Midbrain (tissue), 1 donor: ENCODE measurements at places on chromosomes 1 and 21.

GRCh38 chr1:118081387-118081786 lies 103.6 kb downstream of the SPAG17 start:
- DNase-seq, result no peak

GRCh38 chr1:99579691-99580172 lies 66.2 kb upstream of the PALMD start:
- DNase-seq, result no peak

- no peak for DNase-seq
These were observed 5.8 kb downstream of the INKA2 start for GRCh38 chr1:111733183-111733991.

DNA sequence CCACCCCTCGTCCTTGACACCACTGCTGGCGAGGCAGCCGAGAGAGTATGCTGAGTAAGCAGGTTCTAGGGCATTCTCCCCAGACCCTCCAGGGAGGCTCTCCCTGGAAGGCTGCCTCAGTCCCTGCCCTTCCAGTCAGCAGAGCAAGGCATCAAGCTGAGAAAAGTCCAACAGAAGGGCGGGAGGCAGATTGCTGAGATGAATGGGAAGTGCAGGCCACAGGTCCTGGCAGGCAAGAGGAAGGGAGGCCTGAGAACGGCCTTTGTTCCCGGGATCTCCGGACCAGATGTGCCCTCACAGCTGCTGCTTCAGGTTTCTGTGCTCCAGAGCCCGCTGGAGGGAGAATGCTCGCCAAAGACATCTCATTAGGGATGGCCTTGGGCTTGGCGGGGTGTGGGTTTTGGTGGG lies 270.0 kb upstream of the VAMP3 start:
- no peak for DNase-seq

DNA sequence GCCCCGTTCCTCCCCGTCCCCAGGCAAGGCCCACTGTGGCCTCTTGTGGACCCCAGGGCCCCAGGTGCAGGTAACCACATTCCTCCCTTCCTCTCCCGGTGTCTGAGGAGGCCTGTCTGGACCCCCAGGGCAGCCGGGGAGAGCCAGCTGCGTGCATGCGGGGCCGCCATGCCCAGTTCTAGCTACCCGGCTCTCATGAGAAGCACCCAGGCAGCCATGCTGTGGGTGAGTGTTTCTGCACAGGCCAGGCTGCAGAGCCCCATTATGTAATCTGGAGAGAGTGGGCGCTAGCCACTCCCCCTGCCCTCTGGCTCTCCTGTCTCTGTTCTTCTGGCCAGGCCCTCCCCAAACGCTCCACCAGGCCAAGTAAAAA lies 18.4 kb upstream of the PLEKHG5 start:
- DNase-seq, result peak; percentile 5

GRCh38 chr1:172608098-172608601 lies 50.8 kb upstream of the FASLG start:
- no peak for DNase-seq

DNA sequence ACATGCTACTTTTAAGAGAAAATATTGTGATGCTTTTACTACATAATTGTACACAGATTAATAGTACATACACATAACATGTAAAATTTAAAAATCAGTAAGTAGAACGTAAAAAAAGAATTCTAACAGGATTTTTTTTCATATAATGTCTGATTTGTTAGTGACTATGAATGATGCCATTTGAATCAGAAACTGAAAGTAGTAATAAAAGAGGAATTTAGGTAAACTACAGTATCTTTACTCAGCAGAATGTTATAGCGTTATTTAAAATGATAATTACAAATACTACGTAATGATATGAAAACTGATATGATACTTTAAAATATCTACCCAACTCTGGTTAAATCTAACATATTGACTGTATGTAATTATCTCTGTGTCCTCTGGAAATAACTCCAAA lies 116.1 kb downstream of the DENND1B start:
- no peak for DNase-seq

- no peak for DNase-seq
These were observed 229.8 kb downstream of the DISC1 start for GRCh38 chr1:231856426-231856825.

DNA sequence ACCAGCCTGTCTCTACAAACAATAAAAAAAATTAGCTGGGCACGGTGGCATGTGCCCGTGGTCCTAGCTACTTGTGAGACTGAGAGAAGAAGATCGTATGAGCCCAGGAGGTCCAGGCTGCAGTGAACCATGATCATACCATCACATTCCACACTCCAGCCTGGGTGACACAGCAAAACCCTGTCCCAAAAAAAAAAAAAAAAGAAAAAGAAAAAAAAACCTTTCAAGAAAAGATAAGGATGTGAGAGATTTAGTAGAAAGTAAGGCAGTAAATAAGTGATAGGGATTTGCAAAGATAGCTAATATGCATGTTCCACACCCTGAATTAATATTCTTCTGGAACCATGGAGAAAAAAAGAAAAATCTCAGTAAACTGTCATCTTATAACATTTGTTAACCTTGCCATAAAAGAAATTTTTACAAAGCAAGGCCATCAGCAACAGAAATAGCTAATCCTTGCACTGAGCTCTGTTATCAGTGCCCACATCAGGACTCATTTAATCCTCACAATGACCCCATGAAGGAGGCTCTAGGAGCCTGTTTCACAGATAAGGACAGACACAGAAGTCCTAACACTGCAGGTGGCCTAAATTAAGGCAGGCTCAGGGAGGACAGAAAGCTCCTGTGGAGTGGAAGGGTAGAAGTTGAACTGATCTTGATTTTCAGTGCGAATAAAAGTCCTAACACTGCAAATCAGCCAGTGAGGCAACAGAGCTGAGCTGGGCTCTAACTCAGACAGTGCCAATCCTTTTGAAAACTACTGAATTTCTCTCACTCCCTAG lies 7.6 kb downstream of the GNB1 start:
- no peak for DNase-seq

DNA sequence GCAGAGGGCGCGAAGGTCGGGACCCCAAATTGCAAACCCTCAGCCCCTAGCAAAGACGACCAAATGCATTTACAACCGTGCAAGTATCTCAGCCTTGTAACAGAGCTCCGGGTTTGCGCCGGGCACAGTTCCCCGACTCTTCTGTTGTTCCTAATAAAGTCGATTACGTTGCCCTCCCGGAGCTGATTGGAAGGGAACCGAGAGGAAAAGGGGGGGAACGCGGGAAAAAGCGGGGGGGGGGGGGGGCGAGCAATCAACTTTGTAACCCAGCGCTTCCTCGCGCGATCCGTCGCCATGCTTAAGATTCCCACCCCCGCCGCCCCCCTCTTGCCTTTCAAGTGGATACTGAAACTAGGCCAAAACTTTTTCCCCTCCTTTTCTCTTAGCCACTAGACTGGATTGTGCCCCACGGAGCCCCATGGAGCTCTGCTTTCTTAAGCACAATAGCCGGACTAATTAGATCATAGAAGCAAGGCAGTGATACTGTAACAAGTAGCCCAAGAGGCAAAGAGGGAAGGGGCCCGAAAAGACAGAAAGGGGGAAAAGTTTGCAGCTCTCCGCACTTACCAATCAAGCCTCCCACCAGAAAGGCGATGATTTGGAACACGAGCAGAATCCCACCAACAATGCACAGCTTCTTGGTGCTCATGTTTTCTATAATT lies 565 bp downstream of the WLS start:
- DNase-seq, result peak; percentile 50

DNA sequence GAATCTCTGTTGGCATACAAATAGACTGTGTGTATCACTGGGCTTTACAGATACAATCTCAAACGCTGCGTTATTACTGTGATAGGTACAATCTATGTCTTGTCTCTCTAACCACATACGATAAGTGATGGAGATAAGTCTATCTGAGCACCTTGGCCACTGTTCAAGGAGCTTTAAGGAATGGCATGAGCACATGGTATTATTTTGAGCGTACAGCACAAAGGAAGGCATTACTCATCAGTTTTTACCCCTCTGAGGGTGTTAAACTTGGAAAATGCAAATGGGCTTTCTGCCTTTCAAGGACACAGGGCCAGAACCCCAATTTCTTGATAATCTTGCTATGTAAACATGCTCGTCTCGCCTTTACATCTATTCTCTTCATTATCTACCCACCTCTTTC lies 11.6 kb upstream of the SIPA1L2 start:
- no peak for DNase-seq

GRCh38 chr1:39159224-39160036 lies 45.1 kb upstream of the MACF1 start:
- DNase-seq, result no peak
